ENCODE measurements at places on chromosomes 7 and 10. TPM values are rescaled to one million over a fixed set of nuclear protein-coding genes. Genes with fewer than 3 reads are reported as not detected.

The EFCAB10 gene
- total RNA-seq = 23.2 TPM

The AGAP5 gene
- total RNA-seq = 7.6 TPM

The NKX1-2 gene
- total RNA-seq = 0.06 TPM

The GALNT17 gene
- total RNA-seq = 10.4 TPM

The CCL24 gene
- total RNA-seq = 4.8 TPM

The TFEC gene
- total RNA-seq = 9.8 TPM

The ANKRD61 gene
- total RNA-seq = not detected

The AVL9 gene
- 50.9 TPM for total RNA-seq

The C10orf143 gene
- 6.4 TPM for total RNA-seq

The SKIDA1 gene
- total RNA-seq = 1.6 TPM

The NXPH1 gene
- 0.17 TPM for total RNA-seq

The IL15RA gene
- total RNA-seq = 40.0 TPM

The TRUB1 gene
- total RNA-seq = 15.1 TPM

GRCh38 chr7:150621376-150621775 lies 10.8 kb downstream of the GIMAP6 start:
- no peak for DNase-seq

DNA sequence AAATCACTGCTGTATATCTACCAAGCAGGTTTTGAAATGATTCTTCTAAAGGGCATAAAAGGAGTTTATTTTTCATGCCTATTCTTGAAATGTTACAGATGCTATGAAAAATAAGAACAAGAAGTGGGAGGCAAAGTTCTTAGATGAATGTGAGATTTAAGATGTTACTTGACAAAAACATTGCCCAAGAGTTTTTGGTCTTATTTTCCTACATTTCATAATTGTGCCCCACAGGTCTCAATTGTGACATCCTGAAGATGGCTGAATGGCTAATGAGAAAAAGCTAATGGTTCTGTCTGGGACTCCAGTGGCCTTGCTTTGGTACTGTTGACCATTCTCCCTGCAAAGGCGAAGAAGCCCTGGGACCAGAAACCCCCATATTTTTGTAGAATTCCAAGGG lies 43.0 kb upstream of the IFRD1 start:
- DNase-seq = no peak

DNA sequence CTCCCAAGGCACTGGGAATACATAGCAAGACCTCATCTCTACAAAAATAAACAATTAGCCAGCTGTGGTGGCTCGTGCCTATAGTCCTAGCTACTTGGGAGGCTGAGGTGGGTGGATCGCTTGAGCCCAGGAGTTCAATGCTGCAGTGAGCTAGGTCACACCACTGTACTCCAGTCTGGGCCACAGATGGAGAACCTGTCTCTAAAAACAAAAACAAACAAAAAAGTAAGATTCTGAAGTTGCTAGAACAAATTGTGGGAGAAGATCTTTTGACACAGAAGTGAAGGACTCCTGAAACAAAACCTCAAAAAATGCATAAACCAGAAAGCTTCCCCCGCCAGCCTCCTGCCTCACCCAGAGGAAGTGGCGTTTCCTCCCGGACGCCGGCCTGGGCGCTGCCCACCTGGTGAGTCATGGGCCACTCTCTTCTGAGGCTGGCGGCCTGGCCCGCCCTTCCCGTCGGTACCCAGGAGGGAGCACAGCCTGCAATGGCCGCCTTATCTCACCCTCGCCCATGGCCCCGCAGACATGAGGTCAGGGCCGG lies 25.4 kb upstream of the ELN start:
- no peak for DNase-seq

- no peak for DNase-seq
Measured at GRCh38 chr10:3765146-3765545, 19.9 kb downstream of the KLF6 start.

- no peak for DNase-seq
Measured at GRCh38 chr10:74589851-74590250, 236.5 kb upstream of the KAT6B start.

GRCh38 chr10:25766687-25767221 lies 167.3 kb upstream of the MYO3A start:
- no peak for DNase-seq

GRCh38 chr7:22422831-22423615 lies 66.1 kb upstream of the RAPGEF5 start:
- no peak for DNase-seq

- no peak for DNase-seq
Measured at GRCh38 chr10:32077896-32078485, 21.8 kb upstream of the KIF5B start.

GRCh38 chr7:66913118-66914037 lies 7.6 kb upstream of the TMEM248 start:
- DNase-seq = no peak

GRCh38 chr7:42262964-42263363 lies 26.0 kb upstream of the GLI3 start:
- DNase-seq = peak; percentile 49

- DNase-seq = no peak
Measured at GRCh38 chr7:51067258-51067657, 249.4 kb downstream of the COBL start.

DNA sequence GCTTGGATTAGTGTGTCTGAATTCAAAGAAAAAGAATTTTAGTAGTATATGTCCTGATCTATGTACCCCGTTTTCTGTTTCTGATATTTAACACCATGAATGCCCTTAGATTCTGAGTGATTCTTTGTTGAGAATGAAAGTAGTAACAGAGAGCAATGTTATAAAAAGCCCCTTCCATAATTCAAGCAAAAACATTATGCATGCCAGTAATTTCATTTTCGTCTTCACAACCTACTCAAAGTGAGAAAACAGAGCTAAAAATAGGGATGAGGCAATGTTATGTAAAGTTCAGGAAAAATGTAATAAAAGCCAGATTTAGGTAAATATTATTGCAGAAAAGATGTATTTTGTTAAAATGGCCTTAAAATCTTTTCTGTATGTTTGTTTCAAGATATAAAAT lies 28.1 kb downstream of the PTPRZ1 start:
- no peak for DNase-seq

GRCh38 chr7:132440151-132440550 lies 136.1 kb downstream of the PLXNA4 start:
- no peak for DNase-seq

- no peak for DNase-seq
Measured at GRCh38 chr7:74092964-74093471, 9.4 kb downstream of the LIMK1 start.

- DNase-seq = peak; percentile 88
Measured at GRCh38 chr7:108093341-108093740, 36.8 kb downstream of the LAMB4 start.

GRCh38 chr7:84176716-84177115 lies 17.9 kb downstream of the SEMA3A start:
- peak; percentile 60 for DNase-seq

DNA sequence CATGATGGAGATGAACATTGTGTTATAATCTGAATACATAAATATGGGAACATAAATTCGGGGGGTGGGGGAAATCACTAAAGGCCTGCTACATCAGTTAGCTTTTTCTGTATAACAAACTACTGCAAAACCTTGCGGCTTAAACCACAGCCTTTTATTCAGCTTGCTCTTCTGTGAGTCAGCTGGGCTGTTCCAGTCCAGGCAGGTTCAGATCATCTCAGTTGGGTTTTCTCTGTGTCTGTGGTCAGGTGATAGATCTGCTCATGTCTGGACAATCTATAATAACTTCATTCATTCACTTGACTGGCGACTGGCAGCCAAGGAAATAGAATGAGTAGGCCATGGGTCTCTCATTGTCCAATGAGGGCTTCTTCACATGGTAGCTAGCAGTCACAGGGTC lies 23.5 kb downstream of the HTR7 start:
- DNase-seq = no peak

DNA sequence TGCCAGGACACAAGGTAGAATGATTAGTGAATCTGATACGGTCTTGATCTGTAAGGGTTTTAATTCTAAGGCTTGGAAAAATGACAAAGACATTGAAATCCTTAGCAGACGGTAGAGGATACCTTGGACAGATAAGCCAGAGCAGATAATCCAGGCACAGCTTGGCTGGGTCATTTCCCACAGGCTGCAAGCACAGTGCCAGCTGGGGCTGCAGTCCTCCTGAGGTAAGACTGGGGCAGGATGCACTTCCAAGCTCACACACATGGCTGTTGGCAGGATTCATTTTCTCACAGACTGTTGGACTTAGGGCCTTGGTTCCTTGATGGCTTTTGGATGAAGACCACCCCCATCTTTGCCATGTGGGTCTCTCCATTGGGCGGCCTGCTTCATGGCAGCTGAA lies 63.2 kb upstream of the BMPER start:
- DNase-seq = peak; percentile 10

- peak; percentile 95 for DNase-seq
Measured at GRCh38 chr10:94315975-94316464, 46.7 kb downstream of the NOC3L start.

DNA sequence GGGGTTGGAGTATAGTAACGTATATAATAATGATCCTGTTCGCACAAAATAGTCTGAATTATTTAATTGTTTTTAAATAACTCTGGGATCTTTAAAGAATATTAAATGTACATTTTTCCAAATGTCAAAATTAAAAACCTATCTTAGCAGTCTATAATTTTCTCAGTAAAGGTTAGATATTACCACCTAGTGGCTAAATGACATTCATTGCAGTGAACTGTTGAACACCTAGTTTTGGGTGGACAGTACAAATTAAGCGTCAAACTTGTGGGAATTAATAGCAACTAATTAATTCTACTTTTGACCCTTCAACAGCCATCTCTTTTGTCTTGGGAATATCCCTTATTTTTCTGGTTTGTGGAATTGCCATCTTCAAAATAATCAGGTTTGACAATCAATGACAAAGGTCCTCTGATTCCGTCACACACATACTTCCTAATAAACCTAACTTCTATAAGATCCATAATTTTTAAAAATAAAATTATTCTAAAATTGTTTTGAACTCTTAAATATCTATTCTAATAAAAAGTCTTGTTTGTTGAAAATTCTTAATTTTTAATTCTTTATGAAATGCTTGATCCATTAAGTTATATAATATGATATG lies 165.7 kb downstream of the SEMA3D start:
- no peak for DNase-seq

GRCh38 chr10:104867966-104868598 lies 227.0 kb downstream of the SORCS3 start:
- no peak for DNase-seq

GRCh38 chr7:94245500-94245899 lies 149.2 kb upstream of the COL1A2 start:
- no peak for DNase-seq

GRCh38 chr10:103153302-103154197 lies 39.5 kb downstream of the NT5C2 start:
- DNase-seq = peak; percentile 63

DNA sequence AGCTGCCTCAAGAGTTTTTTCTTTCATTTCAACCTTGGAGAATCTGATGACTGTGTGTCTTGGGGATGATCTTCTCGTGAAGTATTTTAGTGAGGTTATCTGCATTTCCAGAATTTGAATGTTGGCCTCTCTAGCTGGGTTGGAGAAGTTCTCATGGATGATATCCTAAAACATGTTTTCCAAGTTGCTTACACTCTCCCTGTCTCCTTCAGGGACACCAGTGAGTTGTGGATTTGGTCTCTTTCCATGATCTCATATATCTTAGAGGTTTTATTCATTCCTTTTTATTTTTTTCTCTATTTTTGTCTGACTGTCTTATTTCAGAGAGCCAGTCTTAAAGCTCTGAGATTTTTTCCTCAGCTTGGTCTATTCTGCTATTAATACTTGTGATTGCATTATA lies 282.3 kb upstream of the CSTF2T start:
- no peak for DNase-seq

DNA sequence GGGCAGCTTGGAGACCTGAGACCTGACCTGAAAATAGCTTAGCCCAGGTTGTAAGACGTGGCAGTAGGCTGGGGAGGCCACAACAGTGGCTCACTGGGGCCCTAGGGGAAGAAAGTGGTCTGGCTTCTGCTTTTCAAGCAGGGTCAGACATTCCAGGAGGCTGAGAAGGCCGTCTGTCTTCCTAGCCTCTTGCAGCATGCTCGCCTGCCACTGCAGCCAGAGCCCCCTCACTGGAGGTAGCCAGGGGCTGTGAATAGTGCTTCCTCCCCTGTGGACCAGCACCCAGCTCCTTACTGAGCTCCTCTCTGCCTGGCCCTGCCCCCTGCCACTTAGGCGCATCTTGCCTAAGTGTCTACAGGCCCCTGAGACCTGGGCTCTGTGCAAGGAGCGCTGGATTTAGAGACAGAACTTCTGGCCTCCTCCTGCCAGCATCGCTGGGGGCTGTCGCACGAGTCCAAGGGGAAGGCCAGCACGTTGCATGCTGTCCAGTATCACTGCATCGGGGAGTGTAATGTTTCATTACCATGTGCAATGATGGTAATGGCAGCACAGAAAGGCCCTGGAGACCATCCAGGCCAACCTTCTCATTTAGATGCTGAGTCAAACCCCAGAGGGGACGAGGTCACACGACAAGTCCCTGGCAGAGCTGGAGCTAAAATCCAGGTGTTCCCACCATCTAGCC lies 12.7 kb downstream of the ZMIZ1 start:
- no peak for DNase-seq

DNA sequence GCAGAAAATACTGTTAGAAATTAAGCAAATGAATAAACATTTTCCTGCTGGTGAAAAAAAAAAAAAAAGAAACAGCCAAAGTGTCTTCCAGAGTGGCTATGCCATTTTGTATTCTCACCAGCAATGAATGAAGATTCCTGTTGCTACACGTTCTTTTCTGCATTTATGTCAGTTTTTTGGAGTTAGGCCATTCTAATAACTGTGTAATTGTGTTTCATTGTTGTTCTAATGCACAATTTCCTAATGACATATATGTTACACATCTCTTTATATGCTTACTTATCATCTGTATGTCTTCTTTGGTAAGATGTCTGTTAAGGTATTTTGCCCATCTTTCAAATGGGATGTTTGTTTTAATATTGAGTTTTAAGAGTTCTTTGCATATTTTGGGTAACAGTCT lies 213.7 kb downstream of the ITGB1 start:
- DNase-seq = no peak

DNA sequence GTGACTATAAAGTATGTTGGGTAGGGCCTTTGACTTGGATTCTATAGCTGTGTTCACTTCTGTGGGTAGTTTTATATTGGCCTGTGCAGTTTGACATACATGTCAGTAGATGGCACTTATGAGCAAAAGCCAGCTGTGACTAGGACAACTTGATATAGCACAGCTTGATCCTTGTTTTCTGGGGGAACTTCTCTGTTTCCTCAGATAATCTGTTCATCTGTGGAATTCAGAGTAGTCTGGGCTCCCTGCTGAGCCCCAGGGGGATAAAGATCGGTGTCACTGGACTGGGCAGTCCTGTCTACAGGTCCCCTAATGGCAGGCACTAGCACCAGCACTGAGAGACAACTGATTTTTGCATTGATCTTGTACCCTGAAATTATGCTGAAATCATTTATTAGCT lies 25.4 kb downstream of the CYP2C9 start:
- peak; percentile 75 for DNase-seq

GRCh38 chr10:78047314-78047891 lies 13.7 kb downstream of the RPS24 start:
- DNase-seq = peak; percentile 91

GRCh38 chr10:124955243-124955642 lies 13.3 kb downstream of the ZRANB1 start:
- peak; percentile 83 for DNase-seq

GRCh38 chr7:95424716-95425115 lies 10.1 kb downstream of the PON2 start:
- DNase-seq = peak; percentile 58
